Central memory CD8-positive, alpha-beta T cell (primary cell): ENCODE measurements at places on chromosomes 16 and 17.

DNA sequence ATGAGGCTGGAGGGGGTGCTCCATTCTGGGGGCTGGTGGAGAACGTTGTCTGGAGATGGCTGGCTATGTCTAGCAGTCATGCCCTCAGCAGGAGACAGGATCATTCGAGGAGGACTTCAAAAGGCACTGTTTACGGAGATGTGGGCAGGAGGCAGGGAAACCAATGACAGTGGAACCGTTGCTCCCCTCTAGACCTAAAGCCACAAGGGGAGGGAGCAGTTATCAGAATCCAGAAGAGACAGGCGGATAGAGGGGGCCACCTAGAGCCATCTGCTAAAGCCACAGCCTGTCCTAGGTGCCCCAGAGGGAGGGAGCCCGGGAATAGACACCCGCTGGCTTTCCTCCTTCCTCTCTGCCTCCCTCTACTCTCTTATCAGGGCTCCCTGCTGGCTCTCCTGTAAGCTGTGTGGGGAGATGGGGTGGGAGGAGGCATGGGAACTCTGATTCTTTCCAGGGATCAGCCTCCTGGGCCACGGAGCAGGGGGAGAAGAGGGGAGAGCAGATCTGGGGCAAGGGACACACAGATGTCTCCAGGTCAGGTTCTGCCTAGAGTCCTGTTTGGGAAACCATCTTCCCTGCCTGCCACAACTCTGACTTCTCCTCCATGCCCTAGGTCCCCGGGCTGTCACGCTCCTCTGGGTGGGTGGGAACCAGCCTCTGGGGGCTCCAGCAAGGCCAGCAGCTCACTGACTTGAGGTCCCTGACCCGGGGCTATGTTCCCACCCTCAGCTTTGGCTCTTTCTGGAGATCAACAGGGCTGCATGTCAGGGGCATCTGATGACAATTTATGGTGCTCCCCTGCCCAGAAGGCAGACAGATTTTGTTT is 42.3 kb downstream of the IRX3 start:
- DNase-seq: no peak

GRCh38 chr17:51144266-51145022 is 8.9 kb upstream of the NME1 start:
- DNase-seq: no peak

DNA sequence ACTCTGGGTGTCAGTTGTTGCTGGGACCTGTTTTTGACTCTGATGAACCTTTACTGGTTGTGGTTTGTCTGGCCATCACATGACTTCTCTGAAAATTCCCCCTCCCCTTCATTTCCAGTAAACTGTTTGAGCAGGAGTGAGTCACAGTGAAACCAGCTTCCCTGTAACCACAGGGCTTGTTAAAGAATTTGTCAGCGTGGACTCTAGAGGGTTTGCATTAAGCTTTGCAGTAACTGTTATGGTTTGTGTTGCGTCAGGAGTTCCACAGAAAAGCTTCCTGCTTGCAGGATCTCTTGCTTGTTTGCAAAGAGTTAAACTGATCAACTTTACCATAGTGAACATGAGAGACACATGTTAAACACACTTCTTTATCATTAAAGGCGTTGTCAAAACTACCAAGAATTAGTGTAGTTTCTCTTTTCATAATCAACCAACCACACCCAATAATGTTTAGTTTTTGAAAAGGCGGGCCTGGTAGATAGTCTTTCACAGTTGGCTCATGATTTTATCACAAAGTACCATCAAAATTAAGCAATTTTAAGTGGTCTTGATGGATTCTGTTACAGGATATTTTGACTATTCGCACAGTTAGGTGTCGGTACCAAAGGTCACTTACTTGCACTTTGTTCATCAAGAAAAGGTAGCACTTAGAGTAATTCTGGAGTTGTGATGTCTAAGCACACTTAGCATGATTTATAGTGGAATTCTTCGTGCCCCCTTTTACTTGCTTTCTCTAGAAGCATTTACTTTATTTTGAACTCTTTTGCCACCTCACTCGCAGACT is 79.3 kb downstream of the VMP1 start:
- DNase-seq: peak; percentile 73

DNA sequence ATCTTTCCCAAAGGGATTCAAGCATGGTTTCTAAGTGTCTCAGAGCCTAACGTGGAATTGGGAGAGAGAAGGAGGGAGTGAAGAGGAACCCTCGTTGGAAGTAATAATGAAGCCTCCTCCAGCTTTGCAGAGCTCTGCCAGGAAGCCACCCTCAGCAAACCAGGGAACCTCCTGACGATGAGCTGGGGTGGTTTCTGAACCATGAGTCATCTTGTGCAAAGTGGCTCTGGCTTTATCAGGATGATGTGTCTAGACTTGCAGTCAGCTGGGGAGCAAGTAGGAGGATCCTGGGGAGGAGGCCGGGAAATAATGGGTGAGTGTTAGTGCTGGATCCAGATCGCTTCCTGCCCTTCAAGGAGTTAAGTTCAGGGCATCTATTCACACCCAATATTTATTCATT is 191.7 kb upstream of the RBFOX1 start:
- DNase-seq: no peak

DNA sequence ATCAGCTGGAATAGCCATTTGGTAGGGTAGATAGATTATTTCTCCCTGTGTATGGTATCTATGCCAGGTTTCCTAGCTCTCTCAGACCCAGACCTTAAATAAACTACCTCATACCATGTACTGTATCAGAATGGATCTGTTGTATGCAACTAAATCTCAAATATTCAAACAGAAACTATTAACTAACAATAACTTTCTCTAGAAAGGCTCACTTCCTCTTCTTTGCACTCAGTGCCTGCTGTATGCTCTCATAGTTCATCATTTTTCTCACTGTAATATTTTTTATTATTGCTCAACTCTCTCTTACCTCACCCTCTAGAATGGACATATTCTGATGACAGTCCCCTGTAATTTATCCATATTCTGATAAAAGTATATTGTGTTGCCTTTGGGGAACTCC is 182.4 kb downstream of the TOX3 start:
- DNase-seq: no peak

- no peak for DNase-seq
These were observed 447.3 kb upstream of the MAF start for GRCh38 chr16:80047842-80048241.

GRCh38 chr17:2610195-2611175 is 17.0 kb downstream of the PAFAH1B1 start:
- DNase-seq: no peak

DNA sequence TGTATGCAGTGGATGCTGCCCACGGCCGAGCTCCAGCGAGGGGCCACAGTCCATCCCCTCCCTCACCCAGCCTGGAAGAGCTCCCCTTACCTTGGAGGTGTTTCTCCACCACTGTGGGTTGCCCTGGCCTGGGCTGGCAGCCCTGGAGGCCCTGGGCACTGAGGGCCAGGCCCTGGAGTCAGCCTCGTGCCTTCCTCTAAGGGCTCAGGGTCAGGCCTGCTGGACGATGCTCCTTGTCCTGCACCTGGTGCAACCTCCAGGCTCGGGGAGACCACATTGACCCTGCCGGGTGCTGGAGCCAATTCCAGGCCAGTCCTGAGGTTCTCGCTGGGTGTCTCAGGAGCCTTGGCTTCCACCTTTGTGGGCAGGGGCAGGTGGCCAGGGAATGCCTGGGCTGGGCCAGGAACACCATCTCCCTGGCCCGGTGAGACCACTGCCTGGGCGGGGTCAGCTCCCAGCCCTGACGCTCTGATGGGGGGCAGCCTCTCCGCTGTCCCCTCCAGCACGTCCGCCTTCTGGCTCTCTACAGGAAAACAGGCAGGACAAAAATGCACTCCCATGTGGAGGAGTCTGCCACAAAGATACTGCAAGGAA is 10.4 kb downstream of the MYLK3 start:
- DNase-seq: no peak

GRCh38 chr17:47907932-47908562 is 12.0 kb downstream of the SP2 start:
- DNase-seq: no peak

DNA sequence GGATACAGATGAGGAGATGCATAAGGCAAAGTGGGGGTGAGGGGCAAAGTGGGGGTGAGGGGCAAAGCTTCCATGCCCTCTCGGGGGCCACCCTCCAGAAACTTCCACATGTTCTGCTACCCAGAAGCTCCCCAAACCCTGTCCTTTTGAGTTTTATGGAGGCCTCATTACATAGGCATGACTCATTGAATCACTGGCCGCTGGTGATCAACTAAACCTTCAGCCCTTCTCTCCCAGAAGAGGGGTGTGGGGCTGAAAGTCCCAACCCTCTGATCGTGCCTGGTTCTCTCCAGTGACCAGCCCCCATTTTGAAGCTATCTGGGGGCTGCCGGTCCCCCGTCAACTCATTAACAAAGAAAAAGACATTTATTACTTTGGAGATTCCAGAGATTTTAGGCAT is 27.5 kb downstream of the ITGAE start:
- DNase-seq: no peak

DNA sequence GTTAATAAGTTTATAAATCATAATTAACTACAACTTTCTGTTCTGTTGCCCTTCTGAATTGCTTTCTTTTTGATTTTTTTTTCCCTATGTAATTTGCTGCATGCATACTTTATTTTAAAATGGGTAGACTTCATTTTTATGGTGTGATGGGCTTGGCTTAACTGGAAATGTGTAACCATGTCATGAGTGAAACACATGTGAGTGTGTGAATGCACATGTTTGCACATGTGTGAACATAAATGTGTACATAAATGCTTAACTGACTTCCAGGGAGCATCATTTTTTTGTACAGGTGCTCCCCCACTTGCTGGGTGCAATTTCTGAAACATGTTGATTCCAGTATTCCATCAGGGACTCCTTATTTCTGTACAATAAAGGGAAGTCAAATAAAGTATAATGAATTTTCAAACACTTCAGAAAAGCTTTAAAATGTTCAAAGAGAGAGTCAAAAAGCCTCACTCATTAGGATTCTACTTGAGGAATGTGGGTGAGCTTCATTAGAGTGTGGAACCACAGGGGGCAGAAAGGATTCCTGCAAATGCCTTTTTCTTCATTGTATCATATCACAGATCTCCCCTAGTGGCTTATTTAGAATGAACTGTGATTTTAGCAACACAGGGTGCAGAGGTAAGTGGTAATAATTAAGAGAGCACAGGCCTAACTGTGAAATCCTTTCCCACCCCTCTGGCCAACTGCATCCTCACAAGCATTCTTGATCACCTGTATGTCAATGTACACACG is 31.7 kb upstream of the CDH11 start:
- no peak for DNase-seq

GRCh38 chr17:73617501-73617900 is 26.7 kb downstream of the SDK2 start:
- DNase-seq: no peak

DNA sequence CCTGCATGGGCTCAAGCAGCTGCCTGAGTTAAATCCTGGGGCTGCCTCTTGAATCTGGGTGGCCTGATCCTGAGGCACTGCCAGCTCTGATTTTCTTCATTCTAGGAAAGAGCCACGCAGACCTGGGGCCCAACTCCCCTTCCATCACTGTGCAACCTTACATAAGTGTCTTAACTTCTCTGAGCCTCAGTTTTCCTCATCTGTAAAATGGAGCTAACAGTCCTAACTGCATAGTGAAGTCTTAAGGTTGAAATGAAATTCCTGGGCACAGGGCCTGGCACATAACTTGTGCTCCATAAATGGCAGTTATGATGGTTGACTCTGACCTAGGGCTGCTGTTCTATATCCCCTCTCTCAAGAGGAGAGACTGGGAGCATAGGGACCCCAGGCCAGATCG is 236.6 kb downstream of the GSG1L start:
- DNase-seq: no peak

DNA sequence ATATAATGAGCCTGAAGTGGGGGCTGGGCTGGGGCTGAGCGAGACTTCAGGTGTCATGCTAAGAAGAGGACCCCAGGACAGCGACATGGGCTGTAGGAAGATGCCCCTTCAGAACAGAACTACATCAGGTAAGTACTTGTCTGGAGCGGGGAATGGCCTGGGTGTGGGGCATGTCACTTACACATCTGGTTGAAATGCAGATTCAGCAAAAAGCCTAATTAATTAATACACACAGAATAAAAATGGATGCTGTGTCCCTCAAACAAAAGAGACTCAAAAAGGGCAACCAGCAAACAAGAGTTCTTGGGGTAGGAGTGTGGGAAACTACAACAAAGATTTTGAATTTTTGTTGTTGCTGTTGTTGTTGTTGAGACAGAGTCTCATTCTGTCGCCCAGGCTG is 11.8 kb downstream of the CMTM2 start:
- DNase-seq: no peak

DNA sequence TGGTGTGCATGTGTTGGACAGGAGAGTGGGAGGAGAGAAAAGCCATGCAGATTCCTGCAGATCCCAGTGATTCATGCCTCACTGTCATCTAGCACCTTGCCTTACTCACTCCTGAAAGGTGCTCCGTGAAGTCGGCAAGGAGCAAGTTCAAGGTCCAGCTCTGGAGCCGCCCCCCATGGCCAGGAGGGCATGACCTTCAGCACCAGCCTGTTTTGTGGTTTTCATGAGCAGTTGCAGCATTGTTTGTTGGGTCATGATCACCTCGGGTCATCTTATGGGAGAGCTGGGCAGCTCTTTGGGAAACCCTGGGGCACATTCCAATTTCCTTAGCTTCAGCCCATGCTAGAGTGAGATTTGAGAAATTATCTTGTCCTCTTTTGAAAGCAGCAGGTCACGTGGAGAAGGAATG is 137.5 kb upstream of the IRX3 start:
- DNase-seq: no peak

GRCh38 chr16:29814592-29814991 is 1.4 kb upstream of the PAGR1 start:
- no peak for DNase-seq

- DNase-seq: peak; percentile 64
These were observed 652 bp upstream of the SLC25A19 start for GRCh38 chr17:75289832-75290337.

- no peak for DNase-seq
These were observed 76.6 kb downstream of the CLEC16A start for GRCh38 chr16:11020792-11021551.

DNA sequence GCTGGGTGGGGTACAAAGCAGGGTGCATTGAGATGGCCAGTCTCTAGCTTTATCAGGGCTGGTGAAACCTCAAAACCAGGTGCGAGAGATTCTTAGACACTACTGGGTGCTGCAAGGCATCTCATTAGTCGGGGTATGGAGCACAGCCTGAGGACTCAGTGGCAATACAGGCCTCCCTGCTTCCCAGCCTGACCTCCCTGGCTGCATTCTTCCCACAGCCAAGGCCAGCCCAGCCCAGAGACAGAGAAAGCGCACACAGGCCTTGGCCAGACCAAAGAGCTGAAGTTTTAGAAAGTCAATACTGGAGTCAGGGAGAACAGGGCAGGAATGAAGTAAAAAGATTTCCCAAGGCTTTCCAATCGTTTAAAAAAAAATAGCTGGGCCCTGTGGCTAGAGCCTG is 12.5 kb downstream of the HNF1B start:
- DNase-seq: no peak

DNA sequence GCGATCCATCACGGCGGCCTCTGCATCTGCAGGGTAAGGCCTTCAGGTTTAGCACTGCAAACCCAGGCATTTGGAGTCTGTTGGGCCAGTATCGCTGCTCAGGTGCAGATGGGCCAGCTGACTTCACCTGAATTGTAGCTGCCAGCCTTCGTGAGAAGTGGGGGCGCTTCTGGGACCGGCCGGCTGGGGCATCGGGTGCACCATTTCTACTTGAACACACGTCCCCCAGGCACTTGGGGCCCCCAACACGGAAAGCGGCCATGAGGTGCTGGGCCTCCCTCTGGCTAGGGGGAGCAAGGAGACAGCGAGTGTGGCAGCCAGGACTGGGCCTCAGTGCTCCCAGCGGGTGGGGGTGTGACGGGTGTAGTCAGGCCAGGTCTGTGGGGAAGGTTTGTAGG is 767.6 kb downstream of the KCNJ18 start:
- DNase-seq: no peak

- DNase-seq: no peak
These were observed 11.2 kb downstream of the CD300LB start for GRCh38 chr17:74520016-74520434.
